Activated naive CD4-positive, alpha-beta T cell (primary cell): ENCODE measurements at places on chromosomes 2 and 18.

- DNase-seq, result no peak
Observed at GRCh38 chr2:98835831-98836385, 100.1 kb downstream of the CRACDL start.

DNA sequence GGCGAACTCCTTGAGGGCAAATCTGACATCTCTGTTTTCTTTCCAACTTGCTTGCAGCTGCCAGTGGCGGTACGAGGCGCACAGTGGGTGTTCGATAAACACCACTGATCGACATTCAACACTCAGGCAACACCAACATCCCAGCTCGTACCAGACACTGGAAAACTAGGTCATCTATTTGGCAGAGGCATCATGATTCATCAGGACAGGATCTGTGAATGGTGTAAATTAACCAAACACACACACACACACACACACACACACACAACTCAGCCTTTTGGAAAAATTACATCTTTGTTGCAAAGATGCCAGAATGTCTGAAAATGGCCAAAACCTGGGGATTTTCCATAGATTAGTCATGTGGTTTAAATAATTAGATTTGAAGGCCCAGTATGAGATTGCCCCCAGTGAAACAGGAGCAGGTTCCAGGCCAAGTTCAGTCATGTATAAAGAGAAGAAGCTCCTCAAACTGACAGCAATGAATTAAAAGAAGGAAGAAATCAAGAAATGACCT, 150.5 kb upstream of the NCKAP5 start:
- DNase-seq, result no peak

GRCh38 chr2:40859617-40860016, 407.7 kb upstream of the SLC8A1 start:
- DNase-seq, result no peak

GRCh38 chr2:75594596-75594995, 33.9 kb upstream of the EVA1A start:
- no peak for DNase-seq

GRCh38 chr2:242041816-242042215, 172.3 kb downstream of the RTP5 start:
- no peak for DNase-seq

DNA sequence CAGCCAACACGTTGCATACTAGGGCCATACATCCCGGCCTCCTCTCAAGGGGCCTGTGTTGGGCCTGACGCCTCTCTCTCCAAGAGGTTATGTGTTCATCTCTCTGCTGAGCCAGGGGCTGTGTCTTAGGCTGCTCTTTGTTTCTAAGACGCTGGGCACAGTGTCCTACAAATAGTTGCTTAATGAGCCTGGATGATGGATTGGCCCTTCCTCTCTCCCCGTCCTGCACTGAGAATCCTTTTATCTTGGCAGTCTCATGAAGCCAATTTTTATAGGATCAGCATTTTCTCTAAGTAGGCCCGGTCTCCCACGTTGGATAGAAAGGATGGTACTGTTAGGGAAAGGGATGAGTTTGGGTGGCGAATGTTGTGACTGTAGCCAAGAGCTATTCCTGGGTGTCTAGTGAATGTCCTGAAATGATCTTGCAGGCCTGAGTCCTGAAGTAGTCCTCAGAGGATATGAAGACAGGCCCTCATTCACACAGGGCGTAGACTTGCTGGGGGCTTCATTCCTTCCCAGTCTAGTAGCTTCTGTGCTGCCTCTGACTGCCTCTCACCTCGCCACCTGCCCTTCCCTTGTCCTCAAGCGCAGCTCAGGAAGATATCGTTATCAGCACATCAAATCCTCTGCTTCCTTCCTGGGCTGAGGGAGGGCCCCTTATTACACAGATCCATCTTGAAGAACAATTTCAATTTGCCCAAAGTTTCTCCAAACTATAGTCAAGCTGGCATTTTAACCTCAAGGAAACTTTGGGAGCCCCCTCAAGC, 8.8 kb downstream of the LBH start:
- DNase-seq, result no peak

GRCh38 chr2:217282531-217282930, 422.7 kb upstream of the TNP1 start:
- DNase-seq, result no peak

- DNase-seq, result no peak
Observed at GRCh38 chr2:144546933-144547332, 27.0 kb upstream of the ZEB2 start.

- no peak for DNase-seq
Observed at GRCh38 chr2:85911814-85912692, 23.3 kb upstream of the ST3GAL5 start.

DNA sequence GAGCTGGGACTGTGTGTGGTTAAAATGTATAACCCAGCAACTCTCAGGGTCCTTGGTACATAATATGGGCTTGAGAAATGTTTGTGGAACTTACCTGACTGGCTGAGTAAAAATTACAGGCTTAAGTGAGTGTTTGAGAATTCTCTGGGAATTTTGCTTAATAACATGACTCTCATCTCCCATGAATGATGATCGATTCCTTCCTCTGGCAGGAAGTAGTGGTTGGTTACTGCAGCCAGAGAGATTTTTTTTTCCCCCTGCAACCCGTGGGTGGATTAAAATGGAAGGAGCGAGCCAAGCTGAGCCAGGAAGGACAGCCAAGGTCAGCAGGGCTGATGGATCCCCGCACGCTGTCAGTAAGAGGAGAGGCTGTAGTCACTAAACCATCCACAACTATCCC, 40.6 kb upstream of the RFX8 start:
- DNase-seq, result no peak

DNA sequence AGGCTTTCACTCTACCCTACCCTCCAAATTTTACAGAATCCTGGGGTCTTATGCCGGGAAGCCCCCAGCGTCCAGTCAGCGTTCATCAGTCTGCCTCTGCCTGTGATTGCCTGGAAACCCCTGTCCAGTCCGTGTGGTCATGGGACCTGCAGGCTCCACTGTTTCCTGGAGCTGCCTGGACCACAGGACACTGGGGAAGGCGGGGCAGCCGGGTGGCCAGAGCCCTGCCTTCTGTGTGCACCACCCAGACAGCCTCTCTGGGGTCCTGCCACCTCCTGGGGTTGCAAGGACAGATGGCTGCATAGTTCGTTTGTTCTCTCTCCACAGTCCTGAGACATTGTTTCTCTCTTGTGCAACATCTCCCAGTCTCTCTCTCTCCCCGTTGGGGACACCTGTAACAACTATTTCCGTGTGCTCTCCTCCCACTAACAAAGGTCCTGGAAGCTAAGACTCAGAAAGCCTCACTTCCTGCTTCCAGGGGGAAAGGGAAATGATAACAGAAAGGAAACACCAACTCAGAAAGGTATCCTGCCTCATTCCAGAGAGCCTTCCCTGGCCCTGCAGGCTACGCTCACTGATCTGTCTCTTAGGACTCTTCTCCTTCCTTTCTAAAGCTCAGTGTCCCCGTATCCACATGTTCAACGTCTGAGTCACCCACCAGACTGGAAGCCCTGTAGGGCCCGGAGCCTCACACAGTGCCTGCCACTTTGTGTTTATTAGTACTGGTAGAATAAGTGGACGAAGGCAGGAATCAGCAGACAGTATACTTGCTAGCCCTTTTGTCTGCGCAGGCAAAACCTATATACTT, 192.8 kb upstream of the RAB12 start:
- no peak for DNase-seq

GRCh38 chr2:69149631-69150215, 136.7 kb downstream of the ANTXR1 start:
- no peak for DNase-seq

GRCh38 chr18:73355121-73355520, 487.3 kb upstream of the NETO1 start:
- DNase-seq, result no peak

- DNase-seq, result no peak
Observed at GRCh38 chr2:186910996-186911395, 62.0 kb upstream of the ZSWIM2 start.

GRCh38 chr2:1049691-1050090, 99.0 kb downstream of the SNTG2 start:
- no peak for DNase-seq

DNA sequence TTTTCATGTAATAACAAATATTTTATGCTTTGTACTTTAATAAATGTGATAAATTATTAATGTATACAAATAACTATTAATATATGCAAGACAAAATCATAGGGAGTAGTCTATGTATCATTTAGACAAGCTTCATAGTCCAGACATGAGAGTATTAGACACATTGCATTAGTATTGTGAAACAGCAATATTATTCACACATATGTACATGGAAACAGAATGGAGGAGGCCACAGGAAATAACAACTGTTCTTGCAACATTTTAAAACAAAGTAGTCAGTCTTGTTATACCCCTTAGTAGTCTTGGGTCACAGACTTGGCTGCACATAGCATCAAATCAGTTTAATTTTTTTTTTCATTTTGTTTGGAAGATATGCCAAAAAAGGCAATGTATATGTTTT, 15.8 kb downstream of the DSC1 start:
- DNase-seq, result no peak

DNA sequence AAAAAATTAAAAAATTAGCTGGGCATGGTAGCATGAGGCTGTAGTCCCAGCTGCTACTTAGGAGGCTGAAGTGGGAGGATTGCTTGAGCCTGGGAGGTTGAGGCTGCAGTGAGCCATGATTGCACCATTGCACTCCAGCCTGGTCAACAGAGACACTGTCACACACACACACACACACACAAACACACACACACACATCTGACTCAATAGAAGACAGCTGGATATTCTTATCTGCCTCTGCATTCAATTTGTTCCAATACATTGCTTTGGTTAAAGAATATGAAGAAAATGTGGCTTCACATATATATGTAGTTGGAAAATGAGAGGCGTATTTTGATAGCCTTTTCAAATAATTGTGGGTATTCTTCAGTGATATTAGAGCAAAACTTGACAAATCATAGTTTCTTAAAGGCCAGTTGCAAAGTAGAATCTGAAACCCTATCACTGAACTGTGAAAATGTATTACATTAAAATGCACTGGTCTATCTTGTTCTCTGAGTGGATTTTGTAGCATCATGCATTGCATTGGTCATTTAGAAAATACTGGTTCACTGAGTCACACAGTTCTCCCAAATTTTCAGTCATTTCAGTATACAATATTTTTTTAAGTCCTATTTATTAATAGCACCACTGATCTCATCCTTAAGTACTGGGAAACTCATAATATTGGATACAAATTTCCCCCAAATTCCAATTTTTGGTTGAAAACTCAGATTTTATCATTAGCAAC, 140.9 kb downstream of the MCFD2 start:
- DNase-seq, result no peak

- no peak for DNase-seq
Observed at GRCh38 chr2:215797676-215798075, 215.7 kb downstream of the MREG start.

DNA sequence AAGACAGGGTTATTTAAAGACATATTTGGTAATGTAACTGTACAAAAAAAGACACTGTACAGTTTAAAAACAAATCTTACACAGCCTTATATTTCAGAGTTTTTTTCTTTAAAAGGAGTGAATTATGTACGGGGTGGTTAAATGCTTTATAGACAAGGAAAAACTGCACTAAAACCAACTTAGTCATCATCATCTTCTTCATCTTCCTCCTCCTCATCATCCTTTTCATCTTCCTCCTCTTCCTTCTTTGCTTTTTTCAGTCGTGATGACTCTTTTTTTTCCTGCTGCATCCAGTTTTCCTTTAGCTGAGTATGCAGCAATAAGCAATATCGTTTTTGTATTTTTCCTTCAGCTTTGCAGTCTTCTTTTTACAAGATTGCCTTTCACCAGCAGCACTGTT, 14.6 kb upstream of the MBOAT2 start:
- DNase-seq, result no peak

- DNase-seq, result no peak
Observed at GRCh38 chr2:208046686-208047085, 21.4 kb upstream of the PLEKHM3 start.

DNA sequence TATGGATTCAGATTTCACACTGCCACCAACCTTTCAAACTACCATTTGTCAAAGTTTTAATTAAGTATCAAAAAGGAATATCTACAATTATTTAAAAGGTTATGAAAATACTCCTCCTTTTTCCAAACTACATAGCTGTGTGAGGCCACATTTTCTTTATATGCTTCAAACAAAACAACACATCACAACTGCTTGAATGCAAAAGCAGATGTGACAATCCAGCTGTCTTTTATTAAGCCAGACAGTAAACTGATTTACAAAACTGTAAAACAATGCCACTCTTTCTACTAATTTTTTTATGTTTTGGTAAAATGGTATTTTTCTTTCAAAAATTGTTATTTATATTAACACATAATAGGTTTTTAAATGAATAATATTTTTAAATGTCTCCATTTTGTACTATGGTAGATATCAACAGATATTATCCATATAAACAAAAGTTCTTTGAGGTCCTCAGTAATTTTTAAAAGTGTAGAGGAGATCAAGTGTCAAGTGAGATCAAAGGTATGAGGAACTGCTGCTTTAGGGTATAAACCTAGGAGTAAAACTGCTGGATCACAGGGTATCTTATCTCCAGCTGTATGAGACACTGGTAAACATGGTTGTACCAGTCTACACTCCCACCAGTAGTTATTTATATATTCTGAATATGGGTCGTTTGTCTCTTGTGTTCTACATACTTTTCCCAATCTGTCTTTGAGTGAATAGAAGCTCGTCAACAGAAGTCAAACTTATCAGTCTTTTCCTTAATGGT, 68.8 kb upstream of the SERTAD2 start:
- DNase-seq, result no peak

DNA sequence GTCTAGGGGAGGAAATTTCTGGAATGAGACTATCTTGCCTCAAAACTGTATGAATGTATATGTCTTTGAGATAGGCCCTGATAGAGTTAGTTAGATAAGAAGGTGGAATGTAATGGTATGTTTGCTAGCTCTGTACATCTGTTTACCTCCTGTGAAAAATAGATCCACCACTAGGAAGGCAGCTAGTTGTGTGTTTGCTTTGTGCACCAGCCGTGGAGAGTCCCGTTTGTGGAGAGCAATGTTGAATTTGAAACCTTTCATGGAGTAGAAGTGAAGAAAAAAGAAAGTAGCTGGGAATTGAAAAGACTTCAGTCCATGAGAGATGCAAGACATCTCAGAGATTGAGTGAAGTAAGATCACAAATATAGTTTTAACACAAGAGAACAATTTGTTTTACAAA, 25.4 kb downstream of the ASXL3 start:
- DNase-seq, result no peak

GRCh38 chr18:38961880-38962279, 1396.3 kb upstream of the CELF4 start:
- DNase-seq, result no peak

DNA sequence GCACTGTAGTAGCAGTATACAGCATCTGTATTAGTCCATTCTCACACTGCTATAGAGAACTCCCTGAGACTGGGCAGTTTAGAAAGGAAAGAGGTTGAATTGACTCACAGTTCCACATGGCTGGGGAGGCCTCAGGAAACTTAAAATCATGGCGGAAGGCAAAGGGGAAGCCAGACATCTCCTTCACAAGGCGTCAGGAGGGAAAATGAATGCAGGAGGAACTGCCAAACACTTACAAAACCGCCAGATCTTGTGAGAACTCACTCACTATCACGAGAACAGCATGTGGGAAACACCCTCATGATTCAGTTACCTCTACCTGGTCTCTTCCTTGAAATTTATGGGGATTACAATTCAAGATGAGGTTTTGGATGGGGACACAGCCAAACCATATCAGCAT, 25.4 kb downstream of the MAP4K4 start:
- no peak for DNase-seq

GRCh38 chr2:159075727-159076126, 107.3 kb downstream of the TANC1 start:
- no peak for DNase-seq
